ENCODE measurements at places on chromosomes 11 and 22.
A peak's percentile ranks its signal among the peaks of the same experiment; 100 is the strongest.

GRCh38 chr22:46525389-46526243 is 11.8 kb downstream of the CELSR1 start:
- H3K4me3 ChIP-seq: no peak overlapping the region
- no peak overlapping the region for H3K27ac ChIP-seq
- peaks cover 3% of the 10 kb centered on the region for H3K4me1 ChIP-seq
- no peaks in the 10 kb centered on the region for H3K36me3 ChIP-seq

GRCh38 chr11:121368364-121369240 is 76.0 kb downstream of the SC5D start:
- H3K36me3 ChIP-seq: no peaks in the 10 kb centered on the region
- DNase-seq: no peak
- no peak overlapping the region for H3K27ac ChIP-seq

- peaks cover 96% of the 10 kb centered on the region for H3K36me3 ChIP-seq
- peak; percentile 68 for DNase-seq
- H3K27me3 ChIP-seq: no peaks in the 10 kb centered on the region
- peak overlapping the region; percentile 79 for H3K27ac ChIP-seq
- no peak overlapping the region for H3K4me3 ChIP-seq
Measured at GRCh38 chr11:118628432-118628831, 21.0 kb downstream of the PHLDB1 start.

- no peak overlapping the region for H3K4me3 ChIP-seq
- H3K36me3 ChIP-seq: peaks cover 42% of the 10 kb centered on the region
- H3K4me1 ChIP-seq: no peaks in the 10 kb centered on the region
Measured at GRCh38 chr11:72890881-72891280, 76.7 kb downstream of the ATG16L2 start.

GRCh38 chr11:2762451-2762850 is 62.7 kb upstream of the KCNQ1OT1 start:
- no peaks in the 10 kb centered on the region for H3K27me3 ChIP-seq
- H3K4me3 ChIP-seq: no peak overlapping the region
- no peak overlapping the region for H3K27ac ChIP-seq
- no peaks in the 10 kb centered on the region for H3K36me3 ChIP-seq
- no peak for DNase-seq

DNA sequence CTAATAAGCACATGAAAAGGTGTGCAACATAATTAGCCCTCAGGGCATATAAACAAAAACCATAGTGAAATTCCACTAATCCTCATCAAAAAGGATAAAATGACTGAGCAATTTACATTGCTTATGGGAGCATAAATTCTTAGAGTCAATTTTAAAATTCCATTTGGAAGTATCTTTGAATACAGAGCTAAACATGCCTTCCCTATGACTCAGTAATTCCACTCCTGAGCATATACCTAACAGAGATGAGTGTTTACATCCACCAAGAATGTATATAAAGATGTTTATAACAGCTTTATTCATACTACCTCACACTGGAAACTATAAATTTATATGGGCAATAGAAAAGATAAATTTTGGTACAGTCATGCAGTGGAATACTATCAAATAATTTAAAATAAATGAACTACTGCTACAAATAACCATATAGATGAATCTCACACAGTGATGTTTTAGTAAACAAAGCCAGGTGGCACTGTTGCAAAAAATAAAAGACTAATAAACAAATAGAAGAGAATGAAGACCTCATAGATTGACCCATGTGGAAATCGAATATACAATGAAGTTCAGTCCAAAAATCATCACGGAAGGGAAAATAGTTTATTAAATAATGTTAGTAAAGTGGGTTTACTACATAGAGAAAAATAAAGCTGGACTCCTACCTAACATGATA is 8.2 kb upstream of the OR2D2 start:
- no peak for DNase-seq
- H3K27me3 ChIP-seq: no peaks in the 10 kb centered on the region
- no peaks in the 10 kb centered on the region for H3K4me1 ChIP-seq
- H3K27ac ChIP-seq: no peak overlapping the region
- no peak overlapping the region for H3K4me3 ChIP-seq
